NCI-H2081 (cell line): ENCODE measurements at places on chromosomes 2 and 18.

DNA sequence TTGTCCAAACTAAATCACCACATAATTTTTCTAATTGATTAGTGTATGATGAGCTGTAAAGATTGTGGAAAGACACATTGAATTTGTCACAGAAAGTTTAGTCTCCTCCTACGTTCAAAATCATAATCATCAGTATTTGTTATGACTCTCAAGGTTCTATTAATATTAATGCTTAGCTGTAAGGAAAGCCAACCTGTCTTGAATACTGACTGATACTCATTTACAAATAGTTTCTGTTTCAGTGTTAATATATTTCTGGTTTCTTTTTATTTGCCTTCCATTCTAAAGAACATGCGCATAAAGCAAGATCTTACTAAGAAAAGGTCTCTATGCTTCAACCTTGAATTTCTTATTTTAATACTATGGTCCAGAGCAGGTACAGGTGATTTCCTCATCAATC, 55.1 kb downstream of the CPS1 start:
- DNase-seq, result no peak

- no peak for DNase-seq
Observed at GRCh38 chr2:231129216-231129615, 4.4 kb upstream of the HTR2B start.

DNA sequence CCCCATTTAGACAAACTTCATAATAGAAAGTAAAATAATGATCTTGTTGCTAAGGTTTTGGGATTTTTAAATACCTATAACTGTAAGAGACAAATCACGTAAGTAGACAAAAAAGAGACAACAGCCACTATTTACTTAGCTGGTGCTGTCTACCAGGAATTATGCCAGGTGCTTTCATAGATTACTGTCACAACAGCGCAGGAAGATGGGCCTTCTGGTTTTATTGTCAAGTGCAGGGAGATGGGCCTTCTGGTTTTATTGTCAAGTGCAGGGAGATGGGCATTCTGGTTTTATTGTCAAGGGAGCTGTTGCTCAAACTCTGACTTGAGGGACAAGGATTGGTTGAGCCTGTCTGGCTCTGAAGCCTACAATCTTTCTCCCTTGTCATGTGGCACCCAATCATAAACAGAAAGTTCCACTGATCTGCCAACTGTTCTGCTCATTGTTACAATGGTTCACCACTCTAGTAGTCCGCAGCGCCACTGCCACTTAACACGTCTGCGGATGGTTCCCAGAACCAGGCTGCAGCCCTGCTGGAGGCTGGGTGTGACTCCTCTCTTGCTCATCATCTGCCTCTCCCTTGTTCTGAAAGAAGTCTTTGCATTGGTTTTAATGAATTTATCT, 95.0 kb downstream of the RNF144A start:
- no peak for DNase-seq

- DNase-seq, result no peak
Observed at GRCh38 chr18:44826418-44827259, 146.0 kb downstream of the SETBP1 start.

DNA sequence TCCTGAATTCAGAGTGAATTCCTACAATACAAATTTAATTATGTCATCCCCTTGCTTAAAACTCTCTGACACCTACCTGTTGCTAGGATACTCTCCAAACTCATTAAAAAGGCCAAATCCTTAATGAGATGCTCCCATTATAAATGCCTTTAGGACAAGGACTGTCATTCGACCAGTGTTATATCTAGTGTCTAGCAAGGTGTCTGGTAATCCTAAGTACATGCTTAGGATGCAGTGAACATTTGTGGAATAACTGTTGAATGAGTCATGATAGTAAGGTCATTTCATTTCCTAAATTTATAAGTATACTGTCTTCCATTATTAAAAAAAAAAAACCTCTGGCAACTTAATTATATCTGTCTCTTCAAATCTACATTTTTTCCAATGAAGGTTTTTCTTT, 588.9 kb upstream of the NRXN1 start:
- no peak for DNase-seq

GRCh38 chr2:216505133-216506106, 6.8 kb downstream of the RPL37A start:
- no peak for DNase-seq

- no peak for DNase-seq
Observed at GRCh38 chr2:10269711-10270610, 32.7 kb upstream of the HPCAL1 start.
